ENCODE measurements at places on chromosomes 3 and 15.

DNA sequence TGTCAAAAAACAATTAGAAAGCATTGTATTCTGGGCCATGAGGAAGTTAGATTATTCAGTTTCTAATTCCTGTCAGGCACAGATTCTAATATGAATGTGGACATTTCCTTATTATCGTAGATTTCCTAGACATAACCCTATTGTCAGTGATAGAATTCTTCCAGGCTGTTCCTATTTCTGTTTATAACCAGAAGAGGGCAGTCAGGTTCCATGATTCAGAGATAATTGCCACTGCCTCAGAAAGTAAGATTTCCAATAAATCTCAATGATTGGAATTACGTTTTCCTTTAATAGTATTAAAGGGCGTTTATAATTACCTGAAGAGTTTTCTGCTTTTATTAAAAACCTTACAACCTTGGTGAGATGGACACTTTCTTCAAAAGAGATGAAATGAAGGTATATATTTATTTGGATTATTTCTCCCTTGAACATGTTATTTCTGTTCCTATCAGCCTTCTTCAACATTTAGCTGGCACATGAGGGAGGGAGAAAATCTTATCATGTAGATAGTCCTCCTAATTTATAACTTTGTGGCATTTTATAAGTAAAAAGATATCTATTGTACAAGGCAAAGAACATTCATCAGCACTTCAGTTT, 439.2 kb downstream of the MCTP2 start:
- peak; percentile 34 for DNase-seq

- no peak for DNase-seq
Measured at GRCh38 chr3:9781978-9782603, 10.2 kb downstream of the TADA3 start.

DNA sequence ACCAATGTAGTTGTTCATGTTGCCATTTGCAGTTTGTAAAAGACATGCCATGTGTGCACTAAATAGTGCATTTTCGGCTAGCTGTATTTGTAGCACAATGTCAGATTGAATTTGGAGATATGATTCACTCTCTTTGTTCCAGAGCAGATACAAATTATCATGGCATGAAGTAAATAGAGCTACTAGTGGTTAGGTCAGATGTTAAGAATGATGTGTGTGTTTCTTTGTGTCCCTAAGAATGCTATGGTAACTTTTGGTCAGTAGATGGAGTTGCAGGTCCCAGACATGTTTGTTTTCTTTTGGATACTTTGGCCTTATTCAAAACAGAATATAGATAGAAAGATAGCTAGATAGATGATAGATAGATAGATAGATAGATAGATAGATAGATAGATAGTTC, 595.8 kb downstream of the NLGN1 start:
- DNase-seq: peak; percentile 66

DNA sequence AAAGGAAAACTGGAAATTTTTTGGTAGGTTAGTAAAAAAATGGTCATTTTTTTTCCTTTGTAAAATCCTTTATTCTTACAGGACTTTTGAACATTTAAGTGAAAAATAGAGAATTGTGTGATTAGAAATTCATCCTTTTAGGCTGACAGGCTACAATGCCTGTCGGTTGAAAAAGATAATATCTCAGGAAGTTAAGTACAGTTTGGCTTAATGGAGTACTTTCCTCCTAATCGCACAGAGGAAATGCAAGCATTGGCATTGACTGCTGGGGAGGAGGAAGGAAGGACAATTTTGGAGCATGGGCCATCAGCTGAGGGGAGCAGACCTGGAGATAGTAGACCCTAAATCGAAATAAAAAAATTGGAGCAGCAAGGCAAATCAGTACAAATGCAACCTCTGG, 135.1 kb upstream of the ICE2 start:
- no peak for DNase-seq

DNA sequence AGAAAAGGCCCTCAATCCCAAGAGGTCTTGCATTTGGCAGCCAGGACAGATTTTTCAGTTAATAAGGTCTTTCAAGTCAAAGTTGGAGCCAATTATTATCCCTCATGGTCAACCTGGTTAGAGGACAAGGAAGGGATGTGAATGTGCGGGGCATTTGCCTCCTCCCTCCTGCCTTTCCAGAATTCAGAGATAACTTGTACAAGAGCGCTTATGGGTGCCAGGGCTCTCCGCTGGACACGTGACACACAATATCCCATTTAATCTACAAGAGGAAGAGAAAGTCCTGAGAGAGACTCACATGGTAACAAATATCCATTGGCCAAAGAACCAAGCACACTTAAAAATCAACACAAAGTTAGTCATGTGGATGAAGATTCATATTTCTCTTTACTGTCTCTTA, 78.5 kb upstream of the ST8SIA2 start:
- DNase-seq: no peak

- DNase-seq: no peak
Measured at GRCh38 chr3:128078322-128078721, 26.1 kb downstream of the SEC61A1 start.

DNA sequence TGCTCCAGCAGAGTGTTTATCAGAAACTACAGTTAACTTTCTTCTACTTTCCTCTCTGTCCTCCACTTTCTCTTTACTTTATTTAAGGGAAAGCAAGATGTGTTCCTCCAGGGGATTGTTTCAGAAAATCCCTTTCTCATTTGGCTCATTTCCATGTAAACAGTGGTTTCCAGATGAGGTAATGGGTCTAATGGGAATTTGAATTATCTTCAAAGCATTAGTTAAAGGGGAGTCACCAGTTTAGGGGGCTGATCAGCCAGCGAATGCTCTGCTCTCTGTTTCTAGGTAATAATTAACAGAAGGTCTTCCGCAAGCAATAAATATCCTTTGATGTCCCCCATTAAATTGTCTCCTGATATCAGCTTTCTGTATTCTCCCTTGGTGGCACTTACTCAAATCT, 30.4 kb upstream of the ZNF639 start:
- peak; percentile 20 for DNase-seq

- no peak for DNase-seq
Measured at GRCh38 chr15:94287794-94288246, 56.5 kb downstream of the MCTP2 start.

DNA sequence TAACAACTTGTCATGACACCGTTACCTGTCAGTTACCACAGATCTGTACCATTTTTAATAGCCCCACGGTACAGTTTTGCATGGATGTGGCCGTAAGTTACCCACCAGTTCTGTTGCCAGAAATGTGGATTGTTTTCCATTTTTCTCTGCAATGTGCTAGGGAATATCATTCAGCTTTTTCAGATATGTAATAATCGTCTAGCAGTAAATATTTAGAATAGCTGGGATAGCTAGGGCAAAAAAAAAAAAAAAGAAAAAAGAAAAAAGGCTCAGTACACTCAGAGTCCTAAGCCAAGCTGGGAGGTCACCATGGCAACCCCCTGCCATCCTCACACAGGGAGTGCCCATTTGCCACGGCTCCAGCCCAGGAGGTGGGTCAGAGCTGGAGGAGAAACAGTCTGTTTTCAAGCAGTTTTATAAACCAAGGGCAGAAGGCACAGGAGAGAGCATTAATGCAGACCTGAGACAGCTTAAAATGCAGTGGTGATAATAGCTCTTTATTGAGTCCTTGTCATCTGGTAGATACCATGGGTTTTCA, 25.2 kb downstream of the PAQR5 start:
- no peak for DNase-seq

- DNase-seq: peak; percentile 41
Measured at GRCh38 chr3:126102530-126102951, 18.6 kb upstream of the SLC41A3 start.

- no peak for DNase-seq
Measured at GRCh38 chr3:168570404-168571155, 474.9 kb upstream of the GOLIM4 start.

DNA sequence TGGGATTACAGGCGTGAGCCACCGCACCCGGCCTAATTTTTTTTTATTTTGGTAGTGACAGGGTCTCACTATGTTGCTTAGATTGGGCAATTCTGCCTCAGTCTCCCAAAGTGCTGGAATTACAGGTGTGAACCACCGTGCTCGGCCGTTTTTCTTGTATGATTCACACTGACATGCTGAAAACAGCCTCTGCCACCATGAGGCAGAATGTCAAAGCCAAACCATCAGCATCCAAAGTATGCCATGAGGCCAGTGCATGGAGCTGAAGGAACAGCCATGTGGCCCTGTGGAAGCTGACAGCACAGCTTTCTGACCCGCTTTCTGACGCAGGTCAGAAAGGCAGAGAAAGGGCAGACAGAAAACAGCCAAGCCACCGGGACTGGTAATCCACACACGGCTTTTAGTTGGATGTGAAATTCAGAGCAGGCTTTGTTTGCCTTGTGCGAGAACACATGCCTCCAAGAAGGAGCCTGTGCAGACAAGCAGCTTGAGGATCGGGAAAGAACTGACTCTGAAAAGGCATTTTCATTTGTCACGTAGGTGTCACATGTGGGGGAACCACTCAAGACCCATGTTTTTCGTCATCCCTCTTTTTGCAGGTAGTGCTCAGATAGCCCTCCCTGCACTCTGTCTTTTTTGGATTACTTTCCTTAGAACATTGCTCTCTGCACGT, 25.1 kb downstream of the XYLB start:
- no peak for DNase-seq

DNA sequence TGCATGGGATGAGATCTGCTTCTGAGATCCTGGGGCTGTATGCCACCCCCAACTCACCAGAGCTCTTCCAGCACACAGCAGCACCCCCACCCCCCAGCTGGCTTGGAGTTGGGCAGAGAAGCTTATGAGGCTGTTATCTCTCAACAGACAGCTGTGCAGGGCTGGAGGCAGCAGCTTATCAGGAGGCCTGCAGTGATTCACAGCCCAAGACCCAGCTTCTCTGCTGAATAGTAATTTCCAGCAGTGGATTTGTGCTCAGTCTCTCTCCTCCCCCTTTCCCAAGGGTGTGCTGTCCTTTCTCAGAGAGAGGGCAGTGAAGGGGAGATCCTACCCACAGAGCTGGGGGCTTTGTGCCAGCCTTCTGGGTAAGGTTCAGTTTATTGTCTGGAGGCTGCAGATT, 2.1 kb downstream of the RPP25 start:
- DNase-seq: peak; percentile 40

DNA sequence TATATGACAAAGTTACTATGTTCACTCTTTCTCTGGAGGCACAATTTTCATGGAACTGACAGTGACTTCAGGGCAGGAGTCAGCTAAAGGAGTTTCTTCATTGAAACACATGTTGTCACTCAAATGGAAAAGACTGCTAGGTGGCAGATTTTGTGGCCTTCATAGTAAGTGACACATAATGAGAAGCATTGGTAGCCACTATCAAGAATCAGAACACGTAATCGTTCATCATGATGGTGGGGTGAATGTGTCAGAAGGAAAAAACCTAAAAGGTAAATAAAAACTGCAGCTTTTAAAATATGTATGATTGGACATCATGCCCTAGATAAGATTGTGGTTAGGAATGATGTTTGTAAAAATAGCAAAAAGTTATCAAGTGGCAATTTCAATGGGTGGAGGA, 1491.0 kb downstream of the SI start:
- no peak for DNase-seq

DNA sequence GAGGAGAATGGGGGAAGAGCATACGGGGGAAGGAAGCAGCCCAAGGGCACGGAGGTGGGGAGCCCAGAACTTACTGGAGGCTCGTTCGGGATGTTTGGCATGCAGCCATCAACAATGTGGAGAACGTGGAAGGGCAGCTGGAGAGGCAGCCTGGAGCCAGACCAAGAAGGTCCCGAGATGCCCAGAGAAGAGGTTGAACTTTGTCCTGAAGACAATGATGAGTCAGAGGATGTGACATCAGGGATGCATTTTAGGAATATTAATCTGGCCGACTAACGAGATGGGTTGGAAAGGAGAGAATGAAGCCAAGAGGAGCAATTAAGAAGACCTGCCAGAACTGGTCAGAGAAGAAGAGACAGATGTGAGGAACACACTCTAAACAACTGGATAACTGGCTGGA, 98.2 kb downstream of the SRGAP3 start:
- DNase-seq: peak; percentile 17

DNA sequence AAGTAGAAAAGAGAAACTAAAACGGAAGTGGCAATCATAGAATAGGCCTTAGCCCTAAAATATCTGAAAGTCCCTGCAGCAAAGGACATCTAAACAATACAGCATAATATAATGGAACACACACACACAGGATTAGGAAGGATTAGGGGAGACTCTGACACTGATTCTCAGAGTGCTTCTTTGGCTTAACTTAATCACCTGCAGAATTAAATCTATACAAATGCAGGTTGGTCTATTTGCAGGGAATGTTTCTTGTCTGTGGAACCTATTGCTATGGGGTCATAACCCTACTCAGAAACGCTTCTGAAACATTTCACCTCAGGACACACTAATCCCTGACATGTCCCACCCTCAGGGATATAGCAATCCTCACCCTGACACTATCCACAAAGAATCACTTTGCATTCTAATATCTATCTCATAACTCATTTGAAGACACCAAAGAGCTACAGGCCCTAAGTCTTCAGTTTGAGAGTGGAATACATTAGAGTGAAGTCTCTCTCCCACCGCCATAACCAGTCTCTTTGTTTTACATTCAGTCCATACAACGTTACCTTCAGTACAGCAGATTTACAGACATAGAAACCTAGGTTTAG, 1041.2 kb downstream of the TUSC7 start:
- no peak for DNase-seq

- no peak for DNase-seq
Measured at GRCh38 chr3:187773233-187774184, 28.2 kb upstream of the BCL6 start.

DNA sequence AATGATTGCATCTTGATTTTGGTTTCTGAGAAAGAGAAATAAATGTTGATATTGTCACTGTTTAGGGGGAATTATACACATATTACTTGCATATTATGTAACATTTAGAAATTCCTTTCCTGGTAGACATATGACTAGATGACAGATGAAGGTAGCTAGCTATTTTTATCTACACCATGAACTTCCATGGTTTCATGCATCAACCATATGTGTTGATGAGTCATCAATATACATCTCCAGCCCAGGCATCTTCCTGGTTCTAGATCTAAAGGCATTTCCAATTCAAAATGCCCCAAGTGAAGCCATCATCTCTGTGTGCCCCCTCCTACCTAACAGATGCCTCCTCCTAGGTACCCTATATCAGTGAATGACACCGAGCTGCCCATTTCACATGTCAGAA, 9.5 kb upstream of the ADAMTSL3 start:
- peak; percentile 6 for DNase-seq

DNA sequence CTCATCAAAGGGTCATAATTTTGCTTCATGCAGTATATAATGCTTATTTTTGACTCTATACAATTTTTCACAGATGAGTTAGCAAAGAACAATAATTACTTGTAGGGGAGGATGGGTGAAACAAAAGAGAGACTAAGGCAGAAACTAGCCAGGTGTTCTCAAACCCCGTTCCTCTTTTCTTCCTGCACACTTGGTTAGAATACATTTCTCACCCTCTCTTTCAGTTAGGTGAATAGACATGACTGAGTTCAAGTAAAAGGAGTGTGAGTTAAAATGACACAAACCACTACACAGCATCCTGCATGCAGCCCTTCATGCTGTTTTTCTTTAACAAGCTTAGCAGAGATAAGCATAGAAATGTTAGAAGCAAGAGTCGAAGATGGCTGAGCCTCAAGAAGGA, 922.2 kb downstream of the TBL1XR1 start:
- no peak for DNase-seq
